ENCODE measurements at places on chromosomes 6 and 20.

- DNase-seq, result no peak
These were observed 154.9 kb downstream of the GMPR start for GRCh38 chr6:16393326-16393725.

- DNase-seq, result no peak
These were observed 16.7 kb downstream of the HSPA12B start for GRCh38 chr20:3749087-3749688.

GRCh38 chr20:49595811-49596561, 28.0 kb upstream of the PTGIS start:
- DNase-seq, result no peak

DNA sequence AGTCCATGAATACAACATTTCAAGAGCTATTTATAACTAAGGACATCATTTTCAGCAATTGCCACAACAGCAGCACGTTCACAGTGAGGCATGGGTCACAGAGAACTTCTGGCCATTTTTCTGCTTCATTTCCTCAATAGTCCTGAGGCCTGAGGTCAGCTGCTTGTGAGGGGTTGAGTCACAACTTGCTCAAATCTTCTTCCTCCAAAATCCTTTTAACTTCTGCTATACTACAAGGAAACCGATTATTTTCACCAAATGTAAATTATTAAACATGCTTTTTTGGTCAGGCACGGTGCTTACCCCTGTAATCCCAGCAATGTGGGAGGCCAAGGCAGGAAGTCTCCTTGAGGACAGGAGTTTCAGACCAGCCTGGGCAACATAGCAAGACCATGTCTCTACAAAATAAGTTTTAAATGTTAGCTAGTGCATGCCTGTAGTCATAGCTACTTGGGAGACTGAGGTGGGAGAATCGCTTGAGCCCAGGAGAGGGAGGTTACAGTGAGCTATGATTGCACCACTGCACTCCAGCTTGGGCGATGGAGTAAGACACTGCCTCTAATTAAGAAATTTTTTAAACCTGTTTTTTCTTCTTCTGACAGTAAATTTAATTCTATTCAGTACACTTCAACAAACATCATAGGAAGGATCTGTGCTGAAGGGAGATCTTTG, 11.1 kb upstream of the SLC16A10 start:
- DNase-seq, result no peak

DNA sequence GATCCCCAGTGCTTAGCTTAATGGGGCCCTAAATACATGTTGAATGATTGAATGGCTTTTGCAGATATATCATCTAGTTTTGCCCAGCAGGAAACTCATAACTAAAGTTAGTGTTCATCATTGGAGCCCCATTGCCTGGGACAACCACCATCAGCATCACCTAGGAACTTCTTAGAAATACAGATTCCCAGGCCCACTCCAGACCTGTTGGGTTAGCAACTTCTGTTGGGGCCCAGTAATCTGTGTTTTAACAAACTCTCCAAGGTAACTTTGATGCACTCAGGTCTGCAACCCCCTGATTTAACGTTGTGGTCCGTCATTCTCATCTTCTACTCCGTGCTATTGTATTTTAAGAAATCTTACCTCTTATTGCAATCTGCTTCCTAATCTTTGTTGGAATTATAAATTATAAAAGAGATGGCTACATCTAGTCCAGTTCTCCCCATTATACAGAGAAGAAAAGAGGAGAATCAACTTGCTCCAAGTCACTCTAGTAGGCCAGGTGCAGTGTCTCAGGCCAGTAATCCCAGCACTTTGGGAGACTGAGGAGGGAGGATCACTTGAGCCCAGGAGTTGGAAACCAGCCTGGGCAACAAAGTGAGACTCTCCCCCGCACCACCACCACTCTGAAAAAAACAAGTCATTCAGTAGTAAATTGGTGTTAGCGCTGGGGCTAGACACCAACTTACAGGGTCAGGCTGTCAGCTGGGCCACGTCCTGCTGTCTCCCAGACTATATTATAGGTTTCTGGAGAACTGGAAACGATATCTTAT, 13.7 kb downstream of the FOXP4 start:
- no peak for DNase-seq

GRCh38 chr20:41172296-41173140, 35.2 kb downstream of the PLCG1 start:
- DNase-seq, result no peak

DNA sequence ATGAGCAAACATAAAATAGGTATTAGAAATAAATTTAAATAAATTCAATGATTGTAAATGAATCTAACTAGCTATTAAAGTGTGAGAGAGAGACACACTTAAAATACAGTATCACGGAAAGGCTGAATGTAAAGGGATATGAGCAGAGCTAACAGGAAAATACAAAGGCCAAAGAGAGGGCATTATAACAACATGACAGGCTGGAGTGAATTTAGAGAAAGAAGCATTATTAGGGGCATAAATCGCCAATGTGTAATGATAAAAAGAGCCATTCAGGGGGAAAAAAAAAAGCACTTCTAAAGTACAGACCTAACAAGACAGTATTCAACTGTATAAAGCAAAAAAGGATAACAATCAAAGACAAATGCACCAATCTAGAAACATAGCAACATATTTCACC, 28.1 kb downstream of the DACT2 start:
- DNase-seq, result no peak

DNA sequence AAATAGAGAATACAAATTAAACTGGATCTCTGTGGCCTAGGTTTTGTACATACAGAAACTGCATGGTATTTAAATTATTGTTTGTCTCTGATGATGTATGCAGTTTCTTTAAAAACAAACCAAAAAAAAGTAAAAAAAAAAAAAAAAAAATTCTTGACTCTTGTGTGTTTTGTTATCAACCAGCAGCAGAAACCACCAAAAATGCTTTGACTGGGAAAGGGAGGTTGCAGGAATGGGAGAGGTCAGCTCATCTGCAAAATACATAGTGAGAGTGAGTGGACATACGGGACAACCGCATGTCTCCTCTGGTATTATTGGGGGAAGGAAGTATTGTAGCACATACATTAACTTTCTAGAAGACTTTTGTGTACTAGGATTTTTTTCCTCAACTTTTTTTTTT, 38.0 kb downstream of the TBC1D7 start:
- DNase-seq, result no peak

Measured in activated CD4-positive, alpha-beta T cell treated with anti-CD3 and anti-CD28 coated beads, Interleukin-2, amount 50 U/mL, for 24 hours (primary cell).